ENCODE measurements at places on chromosomes 7 and 10.

DNA sequence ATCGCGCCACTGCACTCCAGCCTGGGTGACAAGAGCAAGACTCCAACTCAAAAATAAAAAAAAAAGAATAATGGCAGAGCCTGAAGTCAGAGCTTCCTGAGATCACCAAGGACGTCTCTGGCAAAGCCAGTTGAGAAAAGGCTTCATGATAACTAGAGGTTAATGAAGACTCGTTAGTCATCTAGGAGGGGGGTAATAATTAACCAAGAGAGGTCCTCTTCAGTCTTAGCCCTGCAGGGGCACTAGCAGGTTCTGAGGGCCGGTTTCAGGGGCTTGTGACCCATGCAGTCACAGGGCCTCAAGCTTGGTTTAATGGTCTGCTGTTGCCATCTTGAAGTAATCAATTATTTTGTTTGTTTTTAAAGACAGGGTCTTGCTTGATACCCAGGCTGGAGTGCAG lies 28.6 kb upstream of the PROSER2 start:
- DNase-seq, result no peak

DNA sequence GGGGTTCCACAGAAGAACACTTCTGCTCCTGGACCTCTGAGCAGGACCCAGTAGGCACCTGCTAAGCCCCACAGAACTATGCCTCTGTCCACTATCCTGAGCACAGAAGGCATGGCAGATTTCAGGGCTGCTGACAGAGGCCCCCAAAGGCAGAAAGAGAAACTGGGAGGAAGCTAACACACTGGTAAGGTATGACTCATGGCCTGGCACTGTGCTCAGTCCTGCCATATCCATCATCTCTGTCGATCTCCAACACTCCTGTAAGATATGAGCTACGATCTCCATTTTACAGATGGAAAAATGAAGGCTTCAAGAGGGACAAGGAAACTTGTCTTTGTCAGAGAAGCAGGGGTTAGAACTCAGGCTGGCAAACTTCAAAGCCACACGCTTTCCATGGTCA lies 62.2 kb downstream of the GRID1 start:
- DNase-seq, result no peak

- DNase-seq, result no peak
Observed at GRCh38 chr7:108009873-108010272, 6.9 kb upstream of the LAMB1 start.

DNA sequence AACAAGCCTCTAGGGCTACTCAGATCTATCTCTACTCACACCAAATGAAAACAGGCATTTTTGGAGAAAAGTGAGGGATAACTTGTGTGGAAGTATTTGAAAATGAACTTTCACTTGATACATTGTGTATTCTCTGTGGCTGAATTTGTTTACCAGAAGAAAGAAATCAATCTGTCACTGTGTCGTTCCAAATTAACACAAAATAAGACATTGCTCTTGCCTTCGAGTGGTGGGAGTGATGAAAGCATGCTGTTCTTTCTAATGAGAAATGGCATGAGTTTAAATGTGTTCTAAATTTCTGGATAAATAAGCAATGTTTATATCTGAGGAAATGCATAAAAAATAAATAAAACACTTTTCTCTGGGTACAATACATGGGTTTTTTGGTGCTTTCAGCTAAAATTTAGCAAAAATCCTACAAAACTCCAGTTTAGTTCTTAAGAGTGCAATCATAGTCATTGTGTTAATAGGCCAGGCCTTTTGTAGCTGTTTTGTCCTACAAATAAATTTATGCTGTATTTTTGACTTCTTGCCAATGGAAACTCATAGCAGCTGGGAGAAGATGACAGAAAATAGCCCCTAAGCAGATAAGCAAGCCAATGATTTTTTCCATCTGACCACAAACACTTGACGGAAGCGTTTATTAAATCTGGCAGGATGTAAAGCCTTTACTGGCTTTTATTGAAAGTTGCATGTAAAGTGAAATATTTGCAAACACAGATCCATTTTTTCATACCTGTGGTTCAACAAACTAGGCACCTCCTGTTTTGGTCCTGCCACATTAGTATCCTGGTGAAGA lies 1064.1 kb upstream of the GHITM start:
- no peak for DNase-seq

DNA sequence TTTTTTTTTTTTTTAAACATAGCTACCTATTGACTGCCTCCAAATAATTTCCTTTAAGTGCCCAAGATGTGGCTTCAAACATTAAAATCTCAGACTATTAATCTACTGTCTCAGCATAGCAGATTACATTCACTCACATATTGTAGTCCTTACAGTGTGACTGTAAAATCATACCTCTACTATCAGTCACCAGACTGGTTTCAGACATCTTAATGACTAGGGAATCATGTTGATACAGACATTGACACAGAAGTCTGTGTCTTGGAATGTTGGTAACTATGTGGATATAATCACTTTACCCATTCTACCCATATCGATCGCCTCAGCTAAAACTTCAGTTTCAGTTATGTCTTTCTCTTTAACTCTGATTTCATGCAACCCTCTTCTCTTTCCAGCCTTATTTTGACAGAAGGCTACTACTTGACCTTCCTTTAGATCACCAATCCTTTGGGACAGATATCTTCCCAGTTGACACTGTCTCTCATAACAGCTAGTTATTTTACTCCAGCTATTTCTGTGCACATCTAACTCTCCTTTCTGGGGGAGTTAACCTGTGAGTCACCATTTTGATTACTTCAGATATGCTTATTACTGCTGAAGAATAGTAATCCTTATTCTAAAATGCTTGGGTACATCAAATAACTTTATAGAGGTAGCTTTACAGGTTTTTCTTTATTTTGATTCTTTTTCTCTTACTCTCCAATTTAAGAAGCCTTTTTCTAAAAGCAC lies 7.0 kb downstream of the TNKS2 start:
- DNase-seq, result no peak

- no peak for DNase-seq
Observed at GRCh38 chr7:29113384-29114102, 32.8 kb downstream of the CPVL start.

- DNase-seq, result no peak
Observed at GRCh38 chr10:72265508-72265907, 8.2 kb upstream of the DDIT4 start.

GRCh38 chr10:44659320-44659719 lies 251.8 kb upstream of the TMEM72 start:
- no peak for DNase-seq

DNA sequence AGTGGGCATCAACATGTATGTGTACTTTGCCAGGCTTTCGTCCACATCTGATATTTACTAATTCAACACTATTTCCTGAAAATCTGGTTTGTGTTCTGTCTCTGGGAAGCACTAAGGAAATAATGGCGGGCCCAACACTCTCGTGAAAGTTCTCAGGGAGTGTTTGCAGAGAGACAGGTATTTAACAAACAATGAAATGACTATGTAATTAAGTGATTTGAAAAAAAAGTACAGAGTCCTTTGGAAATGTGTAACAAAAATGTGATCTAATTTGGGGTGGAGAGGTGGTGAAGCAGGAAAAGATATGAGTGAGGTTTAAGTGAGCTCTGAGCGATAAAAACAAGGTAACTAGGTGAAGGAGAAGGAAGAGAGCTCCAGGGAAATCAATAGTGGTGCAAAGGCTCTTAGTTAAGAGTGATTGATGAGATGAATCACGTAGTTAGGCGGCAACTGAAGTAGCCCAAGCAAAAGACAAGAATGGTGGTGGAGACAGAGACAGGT lies 95.3 kb upstream of the DNAJB12 start:
- DNase-seq, result no peak

- no peak for DNase-seq
Observed at GRCh38 chr7:99827040-99827778, 604 bp upstream of the CYP3A43 start.

DNA sequence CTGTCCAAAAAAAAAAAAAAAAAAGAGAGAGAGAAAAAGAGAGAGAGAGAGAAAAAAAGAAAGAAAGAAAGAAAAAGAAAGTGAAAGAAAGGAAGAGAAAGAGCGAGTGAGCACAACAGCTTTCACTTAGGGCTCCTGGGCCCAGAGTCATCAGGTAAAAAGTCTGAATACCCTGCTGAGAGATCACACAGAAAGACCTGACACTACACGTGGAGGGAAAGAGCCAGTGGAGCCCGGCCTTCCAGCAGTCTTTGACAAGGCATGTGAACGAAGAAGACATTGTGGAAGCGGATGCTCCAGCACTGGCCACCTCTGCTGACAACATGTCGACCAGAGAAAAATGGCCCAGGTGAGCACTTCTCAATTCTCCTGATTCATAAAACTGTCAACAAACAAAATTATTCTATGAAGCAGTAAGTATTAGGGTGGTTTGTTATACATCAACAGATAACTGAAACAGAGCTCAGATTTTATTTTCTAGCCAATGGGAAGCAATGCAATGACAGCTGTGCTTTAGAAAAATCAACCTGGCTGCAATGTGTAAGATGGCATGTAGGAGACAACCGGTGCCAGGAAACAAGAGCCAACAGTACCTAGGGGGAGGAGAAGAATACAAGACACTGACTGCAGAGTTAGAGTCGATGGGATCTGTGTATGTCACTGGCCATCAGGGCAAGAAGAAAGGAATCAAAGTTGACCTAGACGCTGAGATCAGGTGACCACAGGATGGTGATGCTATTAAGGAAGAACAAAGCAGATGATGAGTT lies 4.4 kb downstream of the RNF216 start:
- no peak for DNase-seq

GRCh38 chr7:36054637-36055036 lies 98.4 kb upstream of the EEPD1 start:
- no peak for DNase-seq

- DNase-seq, result no peak
Observed at GRCh38 chr7:27239387-27240014, 3.1 kb upstream of the EVX1 start.

DNA sequence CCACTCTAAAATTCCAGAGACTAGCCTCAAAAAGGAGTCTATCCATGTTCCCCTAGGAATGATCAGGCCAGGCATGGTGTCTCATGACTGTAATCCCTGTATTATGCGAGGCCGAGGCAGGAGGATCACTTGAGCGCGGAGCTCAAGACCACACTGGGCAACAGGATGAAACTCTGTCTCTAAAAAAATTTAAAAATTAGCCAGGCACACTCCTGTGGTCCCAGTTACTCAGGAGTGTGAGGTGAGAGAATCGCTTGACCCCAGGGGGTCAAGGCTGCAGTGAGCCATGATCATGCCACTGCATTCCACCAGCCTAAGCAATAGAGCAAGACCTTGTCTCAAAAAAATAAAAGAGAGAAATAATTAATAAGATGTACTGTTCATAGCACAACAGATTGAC lies 256.8 kb downstream of the KCND2 start:
- DNase-seq, result no peak

GRCh38 chr10:65622608-65623007 lies 1303.2 kb upstream of the LRRTM3 start:
- DNase-seq, result no peak

Measured in glomerular endothelial cell (primary cell).